ENCODE measurements at places on chromosomes 7 and 10.

DNA sequence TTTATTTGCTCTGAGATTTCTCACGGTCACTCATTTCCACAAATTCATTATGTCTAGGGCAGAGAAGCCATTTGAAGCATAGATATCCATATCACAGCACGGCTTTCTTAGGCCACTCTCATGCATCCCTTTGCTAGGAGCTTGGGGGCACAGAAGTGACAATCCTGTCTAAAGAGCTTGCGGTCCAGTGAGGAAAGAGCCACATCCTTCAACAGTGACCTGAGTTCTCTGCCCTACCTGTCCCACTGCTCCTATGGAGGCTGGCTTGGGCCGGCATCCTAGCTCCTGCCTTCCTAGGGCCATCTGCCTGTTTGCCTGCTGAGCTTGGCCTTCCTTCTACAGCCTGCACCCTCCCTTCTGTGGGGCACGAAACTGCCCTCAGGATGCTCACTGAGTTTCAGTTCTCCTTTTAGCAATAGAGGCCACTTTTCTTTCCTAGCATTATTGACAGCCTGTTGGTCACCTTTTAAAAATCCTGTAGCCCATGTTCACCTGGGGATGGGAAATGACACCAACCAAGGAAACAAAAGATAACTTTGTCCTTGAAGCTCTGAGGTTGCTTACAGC, 212.1 kb upstream of the GRB10 start:
- H3K36me3 ChIP-seq = no peaks in the 10 kb centered on the region
- no peaks in the 10 kb centered on the region for H3K4me1 ChIP-seq
- no peak for DNase-seq
- no peaks in the 10 kb centered on the region for H3K27me3 ChIP-seq

DNA sequence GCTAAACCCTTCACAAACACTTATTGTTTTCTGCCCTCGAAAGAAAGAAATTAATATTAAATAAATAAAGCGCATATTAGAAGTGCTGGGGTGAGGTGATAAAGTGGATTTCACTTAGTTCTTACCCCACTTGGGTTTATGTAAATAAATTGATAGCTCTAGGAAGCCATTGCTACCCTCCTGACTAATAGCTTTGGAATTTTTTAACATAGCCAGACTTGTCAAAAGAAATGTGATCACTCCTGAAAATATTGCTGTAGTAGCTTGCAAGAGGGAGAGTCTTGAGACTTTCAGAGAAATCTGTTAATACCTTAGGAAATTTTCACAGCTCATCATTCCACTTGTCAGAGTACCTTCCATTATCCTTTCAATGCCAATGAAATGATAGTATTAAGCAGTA, 7.6 kb downstream of the ARL5B start:
- no peak overlapping the region for H3K27ac ChIP-seq
- peaks cover 3% of the 10 kb centered on the region for H3K4me1 ChIP-seq
- DNase-seq = no peak

GRCh38 chr7:37052705-37053104, 328.4 kb upstream of the AOAH start:
- no peak for DNase-seq
- no peak overlapping the region for H3K4me3 ChIP-seq
- H3K27me3 ChIP-seq = no peaks in the 10 kb centered on the region
- no peaks in the 10 kb centered on the region for H3K36me3 ChIP-seq

DNA sequence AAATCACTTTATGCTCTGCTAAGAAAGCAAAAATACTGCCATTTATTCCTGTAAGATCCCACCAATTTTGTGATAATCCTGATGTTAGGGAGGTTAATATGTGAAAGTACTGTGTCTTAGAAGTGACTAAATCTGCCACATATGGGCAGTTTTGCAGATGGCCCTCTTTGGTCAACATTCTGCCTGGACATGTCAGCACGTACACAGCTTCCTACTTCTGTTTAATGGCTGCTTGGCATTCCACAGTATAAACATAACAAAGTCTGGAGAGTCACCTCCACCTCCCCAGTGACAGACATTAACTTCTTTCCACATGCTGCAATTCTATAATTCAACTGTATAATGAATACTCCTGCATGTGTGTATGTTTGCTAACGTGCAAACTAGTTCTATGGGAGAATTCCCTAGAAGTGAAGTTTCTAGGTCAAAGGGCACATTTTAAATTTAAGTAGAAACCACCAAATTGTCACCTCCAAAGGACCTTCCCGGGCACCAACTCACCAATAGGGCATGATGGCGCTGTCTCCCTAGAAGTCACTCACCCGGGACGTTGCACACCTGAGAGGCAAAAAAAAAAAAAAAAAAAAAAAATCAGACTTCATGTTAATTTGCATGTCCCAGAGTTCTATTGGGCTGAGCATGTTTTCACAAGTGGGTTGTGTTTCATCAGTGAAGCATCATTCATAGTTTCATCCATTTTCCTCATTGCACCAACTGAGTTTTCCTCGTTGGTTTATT, 38.9 kb downstream of the MKI67 start:
- H3K4me3 ChIP-seq = no peak overlapping the region
- H3K27me3 ChIP-seq = no peaks in the 10 kb centered on the region
- no peaks in the 10 kb centered on the region for H3K4me1 ChIP-seq

DNA sequence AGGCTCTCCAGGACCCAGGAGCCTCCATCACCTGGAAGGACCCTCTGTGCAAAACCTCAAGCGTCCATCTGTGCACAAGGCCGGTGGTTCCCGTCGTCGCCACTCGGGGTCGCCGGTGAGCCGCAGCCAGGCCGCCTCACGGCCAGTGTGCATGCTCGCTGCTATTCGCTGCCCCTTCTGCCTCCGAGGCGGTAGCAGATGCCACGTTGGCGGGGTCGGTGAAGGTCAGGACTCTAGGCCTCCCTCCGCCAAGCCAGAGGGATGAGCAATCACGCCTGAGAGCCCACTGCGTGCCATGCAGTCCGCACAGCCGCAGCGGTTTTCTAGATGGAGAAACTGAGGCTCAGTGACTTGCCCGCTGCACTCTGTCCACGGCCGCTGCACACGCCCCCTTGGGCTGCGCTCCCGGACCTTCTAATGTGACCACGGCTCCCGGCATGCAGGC, 5.7 kb downstream of the UPK3B start:
- no peaks in the 10 kb centered on the region for H3K4me1 ChIP-seq
- H3K27me3 ChIP-seq = no peaks in the 10 kb centered on the region
- H3K27ac ChIP-seq = no peak overlapping the region

DNA sequence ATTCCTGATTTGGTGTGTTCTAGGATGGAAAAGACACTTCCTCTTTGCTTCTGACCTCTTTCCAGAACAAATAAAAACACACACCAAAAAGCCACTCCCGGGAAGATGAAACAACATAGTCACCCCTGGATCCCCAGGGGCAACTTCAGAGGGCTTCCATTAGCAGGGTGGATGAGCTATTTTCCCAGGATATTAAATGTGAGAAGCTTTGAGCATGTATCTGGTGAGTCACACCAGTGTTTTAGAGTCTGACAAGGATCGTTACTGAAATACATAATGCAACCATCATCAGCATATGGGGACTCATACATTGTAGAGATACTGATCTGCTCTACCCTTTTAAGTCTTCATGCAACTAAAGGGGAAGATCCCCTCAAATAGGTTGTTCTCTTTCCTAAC, 115.5 kb upstream of the ZNF438 start:
- no peaks in the 10 kb centered on the region for H3K27me3 ChIP-seq
- DNase-seq = no peak
- no peak overlapping the region for H3K4me3 ChIP-seq

DNA sequence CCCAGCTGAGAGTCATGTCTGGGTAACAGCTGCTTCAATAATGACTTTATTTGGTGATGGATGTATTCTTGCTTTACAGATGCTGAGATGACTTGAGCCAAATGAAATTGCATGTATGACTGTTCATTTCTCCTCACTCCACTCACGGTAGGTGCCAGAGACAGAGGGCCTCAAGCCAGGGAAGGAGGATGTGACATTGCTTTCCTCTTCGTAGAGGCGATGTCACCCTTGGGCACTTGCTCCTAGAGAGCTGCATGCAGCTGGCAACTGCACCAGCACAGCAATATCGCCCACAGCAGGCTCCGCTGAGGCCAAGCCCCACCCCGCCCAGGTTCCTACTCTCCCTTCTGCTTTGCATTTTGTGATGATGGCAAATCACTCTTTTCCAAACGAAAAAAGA, 116.6 kb upstream of the AOAH start:
- no peak overlapping the region for H3K27ac ChIP-seq
- no peaks in the 10 kb centered on the region for H3K27me3 ChIP-seq
- no peaks in the 10 kb centered on the region for H3K4me1 ChIP-seq
- H3K36me3 ChIP-seq = no peaks in the 10 kb centered on the region
- H3K4me3 ChIP-seq = no peak overlapping the region

DNA sequence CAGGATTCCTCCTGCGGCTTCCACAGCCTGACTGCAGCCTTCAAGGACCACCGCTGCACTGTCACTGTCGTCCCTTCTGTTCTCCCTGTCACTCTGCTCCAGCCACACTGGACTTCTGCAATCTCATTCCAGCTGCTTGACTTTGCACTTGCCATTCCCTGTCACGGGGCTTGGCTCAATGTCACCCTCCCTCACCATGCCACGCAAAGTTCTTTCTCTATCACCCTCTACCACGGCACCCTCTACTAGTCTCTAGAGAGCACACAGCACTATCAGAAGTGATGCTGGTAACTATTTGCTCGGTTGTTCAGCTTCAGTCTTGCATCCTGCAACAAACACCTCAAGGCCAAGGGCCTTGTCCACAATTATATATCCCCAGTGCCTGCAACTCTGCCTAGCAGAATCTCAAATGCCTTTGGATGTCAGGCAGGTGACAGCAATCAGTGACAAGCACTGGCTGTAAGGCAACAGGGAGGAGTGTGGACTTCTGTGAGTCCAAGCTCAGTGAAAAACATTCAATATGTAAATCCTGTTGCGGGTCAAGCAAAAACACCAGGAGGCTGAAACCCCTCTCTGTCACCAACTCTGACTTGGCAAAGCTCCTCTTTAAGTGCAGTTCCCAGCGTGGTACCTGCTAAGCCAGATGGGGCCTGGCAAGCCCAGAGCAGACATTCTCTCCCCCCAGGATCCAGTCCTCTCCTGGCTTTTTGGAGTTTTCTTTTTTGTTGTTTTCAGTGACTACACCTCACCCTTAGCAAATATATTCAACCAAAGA, 259.9 kb downstream of the FGFR2 start:
- H3K4me1 ChIP-seq = no peaks in the 10 kb centered on the region
- DNase-seq = no peak
- no peak overlapping the region for H3K4me3 ChIP-seq

- no peak for DNase-seq
- H3K36me3 ChIP-seq = no peaks in the 10 kb centered on the region
- no peaks in the 10 kb centered on the region for H3K27me3 ChIP-seq
- H3K4me1 ChIP-seq = no peaks in the 10 kb centered on the region
- no peak overlapping the region for H3K4me3 ChIP-seq
- no peak overlapping the region for H3K27ac ChIP-seq
Measured at GRCh38 chr10:78706726-78707540, 361.8 kb upstream of the ZMIZ1 start.

- no peaks in the 10 kb centered on the region for H3K36me3 ChIP-seq
- peaks cover 54% of the 10 kb centered on the region for H3K27me3 ChIP-seq
- no peaks in the 10 kb centered on the region for H3K4me1 ChIP-seq
- H3K27ac ChIP-seq = no peak overlapping the region
- no peak for DNase-seq
- H3K4me3 ChIP-seq = no peak overlapping the region
Measured at GRCh38 chr7:96998333-96998732, 7.0 kb upstream of the DLX6 start.

DNA sequence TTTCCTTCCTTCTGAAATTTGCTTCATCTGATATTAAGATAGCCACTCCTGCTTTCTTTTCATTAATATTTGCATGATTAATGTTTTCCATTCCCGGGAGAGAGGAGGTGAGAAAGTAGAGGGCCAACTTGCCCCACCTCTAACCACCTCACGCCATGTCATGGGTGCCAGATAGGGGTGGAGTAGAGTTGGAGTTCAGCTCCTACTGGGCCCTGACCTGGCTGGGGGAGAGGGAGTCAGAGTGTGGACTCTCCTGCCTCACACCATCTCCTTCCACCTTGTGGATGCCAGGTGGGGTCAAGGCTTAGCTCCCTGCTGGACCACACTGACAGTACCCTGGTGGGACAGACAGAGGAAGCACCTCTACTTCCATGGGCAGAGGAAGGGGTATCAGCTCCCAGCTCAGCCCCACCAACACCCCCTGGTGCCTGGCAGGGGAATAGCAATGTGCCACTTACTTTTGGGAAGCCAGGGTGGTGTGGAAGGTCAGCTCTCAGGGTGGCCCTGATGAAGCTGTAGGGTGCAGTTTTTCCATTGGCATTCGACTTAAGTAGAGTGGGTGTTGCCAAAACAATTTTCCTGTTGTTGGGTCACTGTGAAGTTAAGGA, 28.0 kb downstream of the CHST12 start:
- no peak overlapping the region for H3K27ac ChIP-seq
- H3K4me3 ChIP-seq = no peak overlapping the region
- H3K27me3 ChIP-seq = no peaks in the 10 kb centered on the region

- H3K36me3 ChIP-seq = no peaks in the 10 kb centered on the region
- H3K4me3 ChIP-seq = no peak overlapping the region
- H3K27ac ChIP-seq = no peak overlapping the region
- no peaks in the 10 kb centered on the region for H3K4me1 ChIP-seq
- H3K27me3 ChIP-seq = no peaks in the 10 kb centered on the region
- no peak for DNase-seq
Measured at GRCh38 chr7:137944168-137944567, 57.7 kb downstream of the CREB3L2 start.

DNA sequence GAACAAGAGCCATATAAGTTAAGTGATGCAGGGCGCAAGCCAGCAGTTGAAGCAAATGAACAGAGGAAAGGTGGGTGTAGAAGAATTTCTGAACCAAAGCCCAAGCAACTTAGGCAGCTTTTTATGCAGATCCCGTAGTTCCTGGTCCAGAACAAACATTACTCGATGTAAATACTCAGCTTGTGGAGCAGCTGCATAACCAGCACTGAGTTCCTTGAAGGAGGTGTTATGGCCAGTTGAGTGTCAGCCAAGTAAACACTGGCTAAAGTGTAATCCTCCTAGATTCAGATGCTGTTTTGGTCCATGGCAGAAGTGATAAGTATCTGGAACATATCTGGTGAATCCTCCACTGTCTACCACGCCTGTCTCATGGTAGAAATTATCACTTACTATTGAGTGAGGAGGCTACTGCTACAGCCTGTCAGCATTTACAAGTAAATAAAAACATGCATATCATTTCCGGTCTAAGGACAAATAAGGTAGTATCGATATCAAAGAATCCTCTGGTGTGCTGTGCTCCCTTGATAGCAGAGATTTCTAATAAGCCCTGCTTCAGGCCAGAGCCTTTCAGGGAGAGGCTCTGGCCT, 213.9 kb downstream of the DYNC1I1 start:
- no peak overlapping the region for H3K4me3 ChIP-seq
- no peak overlapping the region for H3K27ac ChIP-seq
- no peaks in the 10 kb centered on the region for H3K4me1 ChIP-seq
- H3K27me3 ChIP-seq = no peaks in the 10 kb centered on the region
- DNase-seq = no peak

GRCh38 chr10:17685233-17685840, 41.4 kb downstream of the STAM start:
- H3K4me1 ChIP-seq = no peaks in the 10 kb centered on the region
- H3K27me3 ChIP-seq = no peaks in the 10 kb centered on the region
- H3K36me3 ChIP-seq = no peaks in the 10 kb centered on the region

Data from naive thymus-derived CD4-positive, alpha-beta T cell (primary cell).